ENCODE measurements at places on chromosomes 4 and X. TPM values are rescaled to one million over a fixed set of nuclear protein-coding genes. Genes with fewer than 3 reads are reported as not detected.

The WDR17 gene
- 0.38 TPM for total RNA-seq

The LAGE3 gene
- total RNA-seq = 18.0 TPM

The NXF2B gene
- not detected for total RNA-seq

The PFKFB1 gene
- 0.19 TPM for total RNA-seq

The GLRA2 gene
- total RNA-seq = not detected

The MAGEC3 gene
- not detected for total RNA-seq

The MAGEB17 gene
- not detected for total RNA-seq

Data from left ventricle myocardium inferior (tissue), 1 donor.